ENCODE measurements at places on chromosomes 5 and 9.

- DNase-seq = no peak
These were observed 212.5 kb downstream of the CFAP90 start for GRCh38 chr5:7638456-7638855.

- peak; percentile 44 for DNase-seq
These were observed 76.3 kb upstream of the TNFSF8 start for GRCh38 chr9:115006660-115007059.

GRCh38 chr9:114131808-114132549 is 23.4 kb upstream of the COL27A1 start:
- no peak for DNase-seq

GRCh38 chr9:131349522-131349880 is 44.4 kb upstream of the PRRC2B start:
- no peak for DNase-seq

DNA sequence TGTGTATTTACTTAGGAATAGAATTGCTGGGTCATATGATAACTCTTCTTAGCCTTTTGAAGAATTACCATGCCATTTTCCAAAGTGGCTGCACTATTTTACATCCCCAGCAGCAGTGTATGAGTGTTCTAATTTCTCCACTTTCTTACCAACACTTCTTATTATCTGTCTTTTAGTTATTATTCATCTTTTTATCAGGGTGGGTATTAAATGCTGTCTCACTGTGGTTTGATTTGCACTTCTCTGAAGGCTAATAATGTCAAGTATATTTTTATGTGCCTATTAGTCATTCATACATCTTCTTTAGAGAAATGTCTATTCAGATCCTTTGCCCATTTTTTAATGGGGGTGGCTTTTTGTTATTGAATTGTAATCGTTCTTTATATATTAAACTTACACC is 36.8 kb downstream of the SLC1A3 start:
- DNase-seq = no peak

DNA sequence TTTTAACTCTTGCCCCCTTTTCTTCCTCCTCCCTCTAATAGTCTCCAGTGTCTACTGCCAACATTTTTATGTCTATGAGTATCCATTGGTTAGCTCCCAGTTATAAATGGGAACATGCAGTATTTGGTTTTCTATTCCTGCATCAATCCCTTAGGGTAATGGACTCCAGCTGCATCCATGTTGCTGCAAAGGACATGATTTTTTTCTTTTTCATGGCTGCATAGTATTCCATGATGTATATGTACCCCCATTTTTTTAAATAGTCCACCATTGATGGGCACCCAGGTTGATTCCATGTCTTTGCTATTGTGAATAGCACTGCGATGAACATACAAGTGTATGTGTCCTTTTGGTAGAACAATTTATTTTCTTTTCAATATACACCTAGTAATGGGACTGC is 993.7 kb downstream of the EFNA5 start:
- DNase-seq = no peak

GRCh38 chr5:78273436-78273835 is 21.1 kb downstream of the AP3B1 start:
- no peak for DNase-seq

DNA sequence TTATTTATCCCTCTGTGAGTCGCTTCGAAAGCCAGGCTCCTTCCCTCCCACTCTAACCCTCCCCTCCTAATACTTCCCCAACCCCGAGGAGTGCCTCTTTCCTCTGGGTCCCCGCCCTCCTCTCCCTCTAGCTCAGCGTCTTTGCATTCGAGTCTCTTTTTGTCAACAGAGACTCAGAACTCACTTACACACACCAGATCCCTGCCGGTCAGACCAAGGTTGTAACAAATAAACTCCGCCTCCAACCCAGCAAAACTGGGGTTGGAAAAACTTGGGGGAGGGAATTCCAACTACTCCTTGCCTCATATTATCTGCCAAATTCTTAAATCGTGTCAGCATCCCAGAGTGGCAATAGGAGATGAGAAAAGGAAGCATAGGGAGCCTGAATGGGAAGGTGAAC is at the start of gene HTR1A:
Gene HTR1A, minus strand, starts transcription at position 167 of the 400 bp plus-strand sequence. CDS start 726 bp downstream, outside the sequence.
- DNase-seq = no peak

DNA sequence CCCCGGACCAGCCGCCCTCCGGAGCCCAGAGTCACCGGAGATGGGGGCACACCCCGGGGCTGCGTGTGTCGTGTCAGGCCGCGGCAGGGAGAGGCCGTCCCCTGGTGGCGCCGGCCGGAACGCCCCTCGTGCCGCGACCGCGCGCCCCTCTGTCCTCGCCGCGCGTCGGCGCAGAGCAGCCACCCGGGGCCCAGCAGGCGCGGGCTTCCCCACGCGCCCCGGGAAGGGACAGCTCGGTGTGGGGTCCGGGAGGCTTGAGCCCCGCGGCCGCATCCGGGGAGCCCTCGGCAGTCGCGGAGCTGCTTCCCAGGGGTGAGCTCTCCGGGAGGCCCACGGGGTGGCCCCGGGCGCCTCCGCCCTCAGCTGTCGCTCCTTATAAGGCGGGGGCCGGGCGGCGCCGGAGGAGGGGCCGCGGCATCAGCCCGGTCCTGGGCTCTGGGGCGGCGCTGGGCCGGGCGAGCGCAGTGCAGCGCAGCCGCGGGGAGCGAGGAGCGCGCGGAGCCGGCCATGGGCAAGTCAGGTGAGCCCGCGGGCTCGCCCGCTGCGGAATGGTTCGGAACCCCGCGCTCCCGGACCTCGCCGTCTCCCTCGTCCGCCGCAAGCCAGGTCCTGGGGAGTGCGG is at the start of gene GLIPR2:
Gene GLIPR2, plus strand, starts transcription at position 462 of the 622 bp plus-strand sequence. Its CDS starts 46 bp downstream, at position 508.
- DNase-seq = no peak

GRCh38 chr5:137668637-137669036 is 67.3 kb downstream of the KLHL3 start:
- DNase-seq = no peak

- DNase-seq = no peak
These were observed 438 bp downstream of the NSUN2 start for GRCh38 chr5:6632324-6632887.

DNA sequence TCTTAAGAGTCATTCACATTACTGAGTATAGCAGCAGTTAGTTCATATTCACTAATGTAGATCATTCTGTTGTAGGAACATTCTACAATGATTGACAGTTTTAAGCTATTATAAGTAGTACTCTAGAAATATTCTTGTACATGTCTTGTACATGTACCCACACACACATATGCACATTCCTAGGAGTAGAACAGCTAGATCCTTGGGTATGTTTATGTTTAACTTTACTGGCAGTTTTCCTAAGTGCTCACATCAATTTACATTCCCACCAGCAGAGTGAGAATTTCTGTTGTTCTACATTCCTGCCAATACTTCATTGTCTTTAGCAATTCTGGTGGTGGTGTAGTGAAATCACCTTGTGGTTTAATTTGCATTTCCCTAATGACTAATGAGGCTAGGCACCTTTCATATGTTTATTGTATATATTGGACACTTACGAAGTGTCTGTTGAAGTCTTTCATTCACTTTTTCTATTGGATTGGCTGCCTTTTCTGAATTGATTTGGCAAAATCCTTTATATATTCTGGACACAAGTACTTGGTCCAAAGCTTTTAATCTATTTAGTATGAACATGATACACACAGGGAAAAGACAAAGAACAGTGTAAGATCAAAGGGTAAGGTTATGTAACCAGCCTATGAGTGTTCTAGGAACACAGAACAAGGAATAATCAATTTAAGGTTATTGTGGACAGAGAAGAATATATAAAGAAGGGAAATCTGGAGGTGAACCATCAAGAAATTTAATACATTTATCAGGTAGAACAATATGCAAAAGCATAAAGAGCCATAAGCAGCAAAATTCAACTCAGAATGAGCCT is 95.6 kb downstream of the MLLT3 start:
- peak; percentile 42 for DNase-seq

GRCh38 chr9:115300116-115300515 is 182.2 kb upstream of the TNC start:
- DNase-seq = no peak

DNA sequence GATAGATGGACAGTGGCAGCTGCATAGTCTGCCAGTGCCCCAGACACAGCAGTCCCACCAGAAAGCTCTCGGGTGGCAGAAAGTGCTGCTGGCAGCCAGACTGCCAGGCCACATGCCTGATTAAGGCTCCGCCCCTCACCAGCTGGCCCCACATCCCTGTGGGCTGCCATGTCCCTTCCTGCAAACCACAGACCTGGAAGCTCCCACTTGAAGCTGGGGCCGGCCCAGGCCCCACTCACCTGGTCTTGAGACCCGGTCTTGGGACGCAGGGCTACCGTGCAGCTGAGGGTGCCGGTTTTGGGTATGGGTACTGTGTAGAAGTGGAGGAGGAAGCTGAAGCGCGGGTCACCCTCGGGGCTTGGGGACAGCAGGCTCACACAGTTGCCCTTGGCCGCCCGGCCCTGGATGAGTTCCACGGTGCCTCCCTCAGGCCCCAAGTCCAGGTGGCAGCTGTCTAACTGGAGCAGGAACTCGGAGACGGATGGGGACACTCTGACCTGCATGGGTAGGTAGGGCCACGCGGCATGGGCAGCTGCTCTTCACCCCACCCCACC is 15.3 kb downstream of the FPGS start:
- DNase-seq = no peak

DNA sequence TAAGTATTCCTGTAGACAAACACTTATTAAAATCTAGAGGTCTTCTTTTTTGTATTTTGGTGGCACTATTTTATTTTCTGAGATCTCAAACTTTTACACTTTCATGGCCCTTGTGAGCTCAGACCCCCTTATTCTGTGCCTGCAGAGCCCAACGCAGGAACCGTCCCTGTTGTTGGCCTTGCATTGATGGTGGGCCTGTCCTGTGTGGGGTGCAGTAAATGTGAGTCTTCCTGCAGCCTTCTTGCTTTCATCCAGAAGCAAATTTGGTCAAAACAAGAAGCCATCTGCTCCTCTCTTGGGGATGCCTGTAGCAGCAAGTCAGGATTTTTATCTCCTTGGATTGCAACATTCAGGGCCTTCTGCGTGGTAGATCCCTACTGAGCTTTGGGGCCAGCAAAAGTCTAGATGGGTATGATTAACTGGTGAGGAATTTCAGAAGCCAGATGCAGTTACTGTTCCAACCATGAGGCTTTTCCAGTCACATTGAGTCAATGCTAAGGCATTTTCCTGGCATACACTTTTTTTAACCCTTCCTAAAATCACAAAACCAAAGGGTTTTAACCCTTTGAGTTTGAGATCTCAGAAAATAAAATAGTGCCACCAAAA is 31.7 kb downstream of the BASP1 start:
- DNase-seq = peak; percentile 95

DNA sequence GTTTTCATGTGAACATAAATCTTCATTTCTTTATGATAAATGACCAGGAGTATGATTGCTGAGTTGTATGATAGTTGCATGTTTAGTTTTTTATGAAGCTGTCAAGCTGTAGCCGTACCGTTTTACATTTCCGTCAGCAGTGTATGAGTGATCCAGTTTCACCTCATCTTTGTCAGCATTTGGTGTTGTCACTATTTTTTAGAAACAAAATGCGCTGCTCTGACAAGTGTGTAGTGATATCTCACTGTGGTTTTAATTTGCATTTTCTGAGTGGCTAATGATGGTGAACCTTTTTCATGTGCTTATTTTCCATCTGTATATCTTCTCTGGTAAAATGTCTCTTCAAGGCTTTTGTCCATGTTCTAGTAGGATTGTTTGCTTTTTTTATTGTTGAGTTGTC is 6.7 kb upstream of the SPATA31D1 start:
- no peak for DNase-seq

DNA sequence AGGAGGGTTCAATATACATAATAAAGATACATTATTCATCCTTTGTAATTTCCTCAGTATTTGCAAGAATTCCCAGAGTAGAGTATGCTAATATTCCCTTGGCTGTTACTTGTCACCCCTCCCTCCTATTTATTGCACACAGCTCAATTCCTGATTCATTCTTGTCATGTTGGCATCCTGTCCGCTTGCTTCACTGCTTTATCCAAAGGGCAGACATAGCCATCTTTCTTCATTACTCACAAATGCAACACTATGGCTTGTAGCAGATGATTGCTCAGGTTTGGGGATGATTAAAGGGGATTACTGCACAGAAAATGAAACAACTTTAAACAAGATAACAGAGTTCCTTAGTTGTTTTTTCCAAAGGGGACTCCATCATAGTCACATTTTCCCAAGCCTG is 1.2 kb upstream of the IL33 start:
- no peak for DNase-seq

GRCh38 chr5:72194846-72195245 is 87.6 kb downstream of the MAP1B start:
- DNase-seq = no peak

DNA sequence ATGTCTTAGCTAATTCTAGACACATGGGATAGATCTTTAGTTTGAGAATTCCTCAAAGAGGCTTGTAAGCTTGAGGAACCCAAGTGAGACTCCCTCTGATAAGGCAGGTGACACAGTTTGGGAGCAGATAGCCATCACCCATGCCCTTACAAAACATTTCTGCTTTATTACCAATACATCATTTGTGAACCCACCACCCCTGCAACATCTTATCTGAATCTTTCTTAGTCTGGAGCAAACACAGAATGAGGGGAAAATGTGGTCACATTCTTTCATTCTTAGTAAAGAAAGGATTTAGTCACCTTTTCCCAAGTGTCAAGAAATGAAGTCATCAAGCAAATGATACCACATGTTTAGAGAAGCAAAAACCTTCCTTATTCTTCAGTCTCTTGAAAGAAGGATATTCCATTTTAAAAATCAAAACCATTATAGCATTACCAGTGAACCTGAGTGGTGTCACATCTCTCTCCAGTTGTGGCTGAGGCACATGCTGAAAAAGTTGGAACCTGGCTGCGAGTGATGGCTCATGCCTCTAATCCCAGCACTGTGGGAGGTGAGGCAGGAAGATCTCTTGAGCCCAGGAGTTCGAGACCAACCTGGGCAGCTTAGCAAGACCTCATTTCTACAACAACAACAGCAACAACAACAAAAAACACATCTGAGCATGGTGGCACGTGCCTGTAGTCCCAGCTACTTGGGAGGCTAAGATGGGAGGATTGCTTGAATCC is 65.9 kb downstream of the PRKACG start:
- DNase-seq = no peak

DNA sequence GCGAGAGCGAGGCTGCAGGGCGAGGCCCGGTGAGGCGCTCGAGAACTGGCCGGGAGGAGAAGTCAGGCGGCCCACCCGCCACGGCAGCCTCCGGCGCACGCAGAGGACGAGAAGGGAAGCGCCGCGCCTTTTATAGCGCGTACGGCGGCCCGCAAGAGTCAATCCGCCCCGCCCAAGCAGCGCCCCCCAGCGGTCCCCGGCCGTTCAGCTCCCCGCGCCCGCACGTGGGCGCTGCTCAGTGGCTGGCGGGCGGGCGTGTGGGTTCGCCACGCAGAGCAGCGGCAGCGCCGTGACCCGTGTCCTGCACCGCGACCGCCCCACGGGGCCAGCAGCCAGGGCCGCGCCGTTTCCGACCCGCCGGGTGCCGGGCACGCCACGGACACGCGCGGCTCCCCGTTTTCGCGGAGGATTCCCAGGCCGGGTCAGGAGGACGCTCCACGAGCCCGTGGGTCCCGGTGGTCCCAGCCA is 14.6 kb downstream of the LCN10 start:
- DNase-seq = peak; percentile 75

GRCh38 chr9:73565026-73565425 is 413.4 kb downstream of the ANXA1 start:
- no peak for DNase-seq
